CD4-positive, alpha-beta T cell treated with Interleukin-10 for 1 hour (primary cell): ENCODE measurements at places on chromosomes 7 and 10.

- no peak for DNase-seq
Measured at GRCh38 chr10:62815381-62816075, 638 bp downstream of the EGR2 start.

- DNase-seq: no peak
Measured at GRCh38 chr10:1123198-1123597, 67.0 kb downstream of the WDR37 start.

DNA sequence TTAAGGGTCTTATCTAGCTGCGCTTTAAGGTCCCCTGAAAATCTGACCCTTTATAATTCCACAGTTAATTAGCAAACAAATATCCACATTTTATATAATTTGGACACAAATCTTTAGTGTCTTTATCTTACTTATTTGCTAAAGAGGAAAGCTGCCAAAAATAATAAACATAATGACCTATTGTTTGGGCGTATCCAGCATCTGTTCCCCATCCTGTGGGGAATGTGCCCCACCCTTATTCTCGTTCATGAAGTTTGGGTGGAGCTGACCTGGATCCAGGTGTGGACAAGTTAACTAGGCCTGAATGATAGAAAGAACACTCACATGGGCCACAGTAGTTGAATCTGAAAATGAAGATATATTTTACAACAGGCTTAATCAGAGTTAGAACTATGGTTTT is 218.3 kb downstream of the CRPPA start:
- no peak for DNase-seq

- DNase-seq: peak; percentile 50
Measured at GRCh38 chr10:59808896-59809643, 55.8 kb upstream of the MRLN start.

GRCh38 chr7:142405122-142405765 is 147.4 kb upstream of the PRSS58 start:
- no peak for DNase-seq

- DNase-seq: no peak
Measured at GRCh38 chr10:99859585-99859984, 77.1 kb downstream of the ABCC2 start.

DNA sequence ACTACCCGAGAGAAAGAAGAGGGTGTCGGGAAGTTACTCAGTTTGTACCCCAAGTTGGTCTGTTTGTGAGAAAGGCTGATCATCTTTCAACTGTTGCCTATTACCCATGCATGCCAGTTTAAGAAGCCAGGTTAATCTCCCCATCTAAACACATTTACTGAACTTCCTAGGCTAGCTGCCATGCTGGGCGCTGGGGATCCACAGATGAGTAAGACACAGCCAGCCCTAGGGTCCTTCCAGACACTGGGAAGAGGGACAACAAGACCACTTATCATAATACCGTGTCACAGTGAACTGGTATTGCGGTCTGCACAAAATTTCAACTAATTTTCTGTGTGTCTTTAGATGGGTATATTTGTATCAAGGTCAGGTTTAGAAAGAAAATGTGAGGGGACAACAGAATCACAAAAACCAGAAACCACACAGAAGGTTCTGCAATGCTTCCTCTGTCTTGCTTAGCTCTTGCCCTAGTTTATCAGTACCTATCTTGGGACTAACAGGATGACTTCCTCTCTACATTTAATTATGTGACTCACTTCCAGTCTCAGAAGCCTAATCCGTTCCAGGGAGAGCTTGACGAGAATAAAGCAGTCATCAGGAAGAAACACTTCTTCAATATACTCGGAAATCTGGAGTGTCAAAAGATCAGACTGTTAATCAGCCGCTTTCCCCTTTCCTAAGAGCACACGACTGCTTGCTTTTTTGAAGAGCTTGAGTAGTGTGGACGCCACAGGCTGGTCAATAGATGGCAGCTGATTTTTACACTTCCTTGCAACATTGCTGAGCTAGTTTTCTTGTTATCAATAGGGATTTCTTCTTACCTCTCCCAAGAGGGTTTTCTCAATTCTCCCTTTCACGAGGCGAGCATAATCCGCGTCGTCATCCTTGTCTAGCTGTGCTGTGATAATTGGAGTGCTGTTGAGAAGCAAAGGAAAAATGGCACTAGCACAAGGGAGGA is 45.7 kb downstream of the POLR3A start:
- DNase-seq: no peak

GRCh38 chr10:23686722-23687121 is 247.8 kb downstream of the OTUD1 start:
- DNase-seq: no peak

- no peak for DNase-seq
Measured at GRCh38 chr10:12690525-12691126, 310.9 kb downstream of the CCDC3 start.

- no peak for DNase-seq
Measured at GRCh38 chr10:70705121-70705861, 33.0 kb downstream of the ADAMTS14 start.

- no peak for DNase-seq
Measured at GRCh38 chr7:39094731-39095130, 117.0 kb downstream of the POU6F2 start.

DNA sequence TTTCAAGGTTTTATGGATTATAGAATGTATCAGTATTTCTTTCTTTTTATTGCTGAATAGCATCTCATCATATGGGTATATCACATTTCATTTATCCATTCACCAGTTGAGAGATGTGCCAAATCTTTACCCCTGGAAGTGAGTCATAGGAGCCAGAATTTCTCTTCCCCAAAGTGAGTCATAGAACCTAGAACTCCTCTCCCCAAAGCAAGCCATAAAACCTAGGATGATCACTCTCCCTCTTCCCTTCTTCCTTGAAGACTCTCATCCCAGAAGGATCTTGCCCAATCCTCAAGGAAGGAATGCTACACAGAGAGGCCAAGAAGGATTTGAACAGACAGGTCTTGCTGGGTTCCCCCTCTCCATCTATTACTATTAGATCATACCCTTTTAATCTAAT is 199.9 kb downstream of the EVX1 start:
- no peak for DNase-seq

DNA sequence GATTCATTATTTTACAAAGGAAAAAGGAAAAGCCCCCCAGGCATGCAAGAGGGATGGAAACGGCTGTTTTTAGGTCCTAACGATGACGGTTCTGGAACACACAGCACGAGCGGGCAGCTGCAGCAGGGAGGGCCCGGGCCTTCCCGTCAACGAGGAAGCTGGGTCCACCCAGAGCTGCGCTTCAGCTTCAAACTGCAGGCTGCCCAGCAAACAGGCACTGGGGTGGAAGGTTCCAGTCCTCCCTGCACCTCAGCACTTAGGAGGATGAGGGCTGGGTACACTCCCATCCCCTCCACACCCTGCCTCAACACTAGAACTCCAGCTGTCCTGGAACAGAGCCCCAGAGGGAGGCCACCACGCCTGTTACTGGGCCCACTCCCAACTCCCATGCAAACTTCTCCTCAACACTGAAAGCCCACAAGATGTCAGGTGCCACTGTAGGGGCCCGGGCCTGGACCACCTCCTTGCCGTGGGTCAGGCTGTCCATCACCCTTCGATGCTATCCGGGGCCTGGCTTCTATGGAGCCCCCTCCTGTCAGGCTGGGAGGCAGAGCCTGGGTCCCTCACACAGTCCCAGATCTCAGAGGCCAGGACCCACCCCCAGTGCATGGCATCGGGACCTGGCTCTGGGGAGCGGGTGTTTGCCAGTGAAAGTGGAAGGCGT is 33.0 kb downstream of the PAPOLB start:
- DNase-seq: no peak

DNA sequence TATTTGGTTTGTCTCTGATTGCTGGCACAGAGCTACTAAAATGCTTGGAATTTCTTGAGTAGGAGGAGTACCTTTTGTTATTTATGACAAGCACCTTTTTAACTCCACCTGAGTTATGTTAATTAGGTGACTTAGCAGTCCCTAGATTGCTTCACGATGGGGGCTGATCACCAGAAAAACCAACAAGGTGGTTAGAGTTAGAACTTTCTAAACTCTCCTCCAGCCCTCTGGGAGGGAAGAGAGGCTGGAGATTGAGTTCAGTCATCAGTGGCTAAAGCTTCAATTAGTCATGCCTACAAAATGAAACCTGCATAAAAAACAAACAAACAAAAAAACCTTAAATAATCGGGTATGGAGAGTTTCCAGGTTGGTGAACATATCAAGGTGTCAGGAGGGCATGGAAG is 23.6 kb upstream of the ING3 start:
- no peak for DNase-seq

DNA sequence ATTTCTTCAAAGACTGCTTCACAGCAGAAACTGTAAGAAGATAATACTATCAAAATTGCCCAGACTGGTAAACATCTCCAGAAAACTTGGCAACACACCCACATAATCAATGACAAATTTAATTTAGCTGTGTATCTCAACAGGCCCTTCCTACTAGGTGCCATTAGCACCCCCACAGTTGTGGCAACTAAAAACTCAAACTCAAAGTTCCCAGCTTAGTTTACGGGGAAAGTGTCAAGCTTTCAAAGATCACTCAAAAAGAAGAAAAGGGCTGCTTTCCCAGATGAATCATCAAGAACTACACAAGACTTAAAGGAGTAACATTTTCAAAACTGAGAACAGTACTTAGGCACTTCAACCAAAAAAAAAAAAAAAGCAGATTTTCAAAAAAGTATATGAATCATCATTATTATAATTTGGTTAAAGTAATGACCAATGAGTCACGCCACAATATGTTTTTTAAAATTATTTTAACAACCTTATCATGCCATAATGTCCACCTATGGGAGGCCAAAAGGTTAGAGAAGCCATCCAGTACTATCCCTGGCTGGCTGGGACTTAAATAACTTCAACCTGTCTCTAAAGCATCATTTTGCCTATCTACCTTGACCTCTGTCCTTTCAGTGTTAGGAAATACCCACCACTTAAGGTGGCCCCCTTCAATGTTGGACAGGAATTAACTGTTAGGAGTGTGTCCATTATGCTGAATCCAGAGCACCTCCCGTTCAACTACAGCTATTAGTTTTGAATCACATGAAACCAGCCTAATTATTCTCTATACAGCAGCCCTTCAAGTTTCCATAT is 90.8 kb downstream of the ZFAND4 start:
- DNase-seq: no peak
